SHP77 (cell line): ENCODE measurements at places on chromosomes 6 and 20.
A peak's percentile ranks its signal among the peaks of the same experiment; 100 is the strongest.

- no peak for DNase-seq
These were observed 114.5 kb upstream of the SLC22A16 start for GRCh38 chr6:110590821-110591351.

GRCh38 chr20:25057234-25058050 is 497 bp downstream of the ACSS1 start:
- peak; percentile 53 for DNase-seq

DNA sequence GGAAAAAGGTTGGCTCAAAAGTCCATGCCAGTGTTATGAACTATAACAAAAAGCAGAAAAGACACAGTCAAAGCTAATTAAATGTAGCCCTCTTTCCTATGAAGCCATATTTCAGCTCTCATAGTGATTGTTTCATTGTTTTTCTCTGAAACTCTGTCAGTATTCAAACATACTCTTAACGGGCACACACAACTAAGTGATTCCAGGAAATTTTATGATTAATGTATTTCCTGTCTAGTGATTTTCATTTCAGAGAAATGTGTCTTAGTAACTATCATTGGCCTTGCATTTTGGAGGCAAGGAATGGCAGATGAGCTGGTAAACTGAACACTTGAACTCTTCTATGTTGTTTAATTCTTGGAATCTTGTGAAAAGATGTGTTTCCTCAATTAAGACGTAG is 68.0 kb downstream of the CLVS2 start:
- DNase-seq = no peak

GRCh38 chr6:150175586-150176151 is 32.8 kb downstream of the PPP1R14C start:
- DNase-seq = no peak

DNA sequence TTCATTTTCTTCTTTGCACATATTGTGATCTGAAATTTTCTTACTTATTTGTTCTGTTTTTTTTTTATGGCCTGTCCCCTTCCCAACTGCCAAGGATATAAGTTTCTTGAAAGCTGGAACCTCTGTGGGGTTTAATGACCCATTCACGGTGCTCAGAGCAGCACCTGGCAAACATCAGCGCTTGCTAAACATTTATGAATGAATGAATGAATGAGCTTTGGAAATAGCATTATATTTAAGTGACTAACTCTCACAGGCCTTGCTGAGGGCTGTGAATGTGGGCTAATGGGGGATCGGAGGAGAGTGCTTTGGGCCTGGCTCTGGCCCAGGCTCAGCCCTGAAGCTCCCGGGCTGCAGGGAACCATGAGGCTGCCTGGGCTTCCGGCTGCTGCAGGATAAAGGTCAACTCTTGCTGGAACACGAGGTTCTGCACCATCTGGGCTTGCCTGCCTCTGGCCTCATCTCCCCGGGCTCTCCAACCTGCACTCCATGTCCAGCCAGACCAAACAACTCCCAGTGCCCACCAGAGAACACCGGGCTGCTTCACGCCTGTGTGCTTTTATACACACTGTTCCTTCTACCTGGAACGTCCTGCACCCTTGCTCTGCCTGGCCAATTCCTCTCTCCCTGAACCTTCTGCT is 14.6 kb upstream of the ARMC12 start:
- DNase-seq = no peak

DNA sequence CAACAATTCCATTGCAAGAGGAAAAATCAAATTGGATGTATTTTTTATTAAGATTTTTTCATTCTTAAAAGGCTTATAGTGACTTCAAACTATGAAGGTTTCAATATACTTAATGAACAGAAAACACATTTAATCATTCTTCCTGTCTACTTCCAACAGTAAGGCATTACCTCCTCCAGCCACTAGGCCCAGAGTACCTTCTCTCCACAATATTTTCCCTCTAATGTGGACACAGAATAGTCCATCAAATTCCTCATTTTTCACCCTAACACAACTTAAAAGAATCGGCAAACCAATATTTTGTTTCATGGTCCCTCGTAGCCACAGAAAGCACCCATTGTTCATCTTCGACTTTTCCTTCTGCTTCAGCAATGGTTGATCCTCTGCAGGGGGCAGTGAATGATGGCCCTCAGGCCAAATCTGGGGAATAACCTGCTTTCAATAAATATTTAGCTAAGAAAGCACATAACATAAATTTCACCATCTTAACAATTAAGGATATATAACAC is 335.4 kb upstream of the ID4 start:
- DNase-seq = no peak

DNA sequence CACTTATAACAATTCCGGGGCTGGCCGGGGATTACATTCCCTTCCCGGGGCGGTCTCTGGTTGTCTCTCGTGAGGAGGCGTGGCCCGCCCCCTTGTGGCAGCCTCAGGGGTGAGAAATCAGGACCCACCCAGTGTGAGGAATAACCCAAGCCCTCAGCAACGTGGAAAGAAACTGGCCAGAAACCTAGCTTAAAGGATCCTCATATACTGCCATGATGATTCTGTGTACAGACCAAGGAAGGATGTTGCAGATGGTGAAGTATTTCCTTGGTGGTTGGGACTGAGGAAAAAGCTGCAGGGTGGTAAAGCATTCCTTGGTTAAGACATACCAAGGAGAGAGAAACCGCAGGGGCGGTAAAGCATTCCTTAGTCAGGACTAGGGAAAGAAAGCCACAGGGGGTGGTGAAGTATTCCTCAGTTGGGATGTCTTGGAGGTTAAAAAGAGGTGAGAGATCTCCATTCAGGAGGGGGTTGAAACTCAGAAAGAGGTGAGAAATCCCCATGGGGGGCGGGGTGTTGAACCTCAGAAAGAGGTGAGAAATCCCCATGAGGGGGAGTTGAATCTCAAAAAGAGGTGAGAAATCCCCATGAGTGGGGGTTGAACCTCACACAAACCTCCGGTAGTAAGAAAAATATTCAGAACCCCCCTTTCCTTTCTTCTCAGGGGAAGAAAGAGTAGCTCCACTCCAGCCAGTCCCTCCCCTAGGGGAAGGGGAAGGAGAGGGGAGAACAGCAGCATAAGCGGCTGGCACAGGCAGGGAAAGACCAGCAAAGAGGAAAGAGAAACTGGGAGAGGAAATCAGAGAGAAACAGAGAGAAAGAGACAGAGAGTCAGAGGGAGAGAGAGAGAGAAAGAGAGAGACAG is 238.1 kb downstream of the RNGTT start:
- peak; percentile 17 for DNase-seq

- no peak for DNase-seq
These were observed 3.0 kb downstream of the FNDC11 start for GRCh38 chr20:63556873-63557478.

DNA sequence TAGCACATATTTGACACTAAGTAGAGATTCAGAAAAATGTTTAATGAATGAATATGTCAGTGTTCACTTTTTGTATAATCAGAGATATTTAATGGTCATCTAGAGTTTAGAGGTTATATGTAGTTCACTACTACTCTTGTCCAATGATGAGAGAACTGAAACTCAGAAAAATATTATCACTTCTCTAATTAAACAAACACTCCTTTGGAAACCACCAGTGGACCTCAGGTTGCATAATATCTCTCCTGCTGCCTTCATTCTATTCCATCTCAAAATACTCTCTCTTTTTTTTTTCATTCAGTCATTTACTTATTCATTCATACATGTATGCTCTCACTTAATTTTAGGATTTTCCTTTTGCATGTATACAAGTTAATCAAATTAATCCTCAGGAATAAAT is 423.1 kb upstream of the RNF217 start:
- no peak for DNase-seq

DNA sequence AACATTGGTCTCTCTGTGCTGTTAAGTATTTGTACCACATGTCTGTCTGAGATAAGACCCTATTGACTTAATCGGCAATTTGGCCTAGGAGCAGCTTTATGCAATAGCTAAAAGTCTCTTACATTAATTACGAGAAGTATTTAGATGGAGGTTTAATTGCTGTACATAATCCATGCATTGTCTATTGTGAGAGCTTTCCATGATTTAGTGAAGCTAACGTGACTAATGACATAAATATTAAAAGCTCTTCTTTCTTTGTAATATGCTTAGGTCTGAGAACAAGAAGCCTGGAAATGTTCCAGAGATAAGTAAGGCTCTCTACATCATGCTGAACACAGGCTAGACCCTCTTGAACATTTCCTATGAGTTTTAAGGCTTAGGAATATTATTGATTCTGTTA is 32.7 kb upstream of the FAM83B start:
- no peak for DNase-seq

- DNase-seq = no peak
These were observed 1247.9 kb upstream of the MAP3K7 start for GRCh38 chr6:91834813-91835212.

DNA sequence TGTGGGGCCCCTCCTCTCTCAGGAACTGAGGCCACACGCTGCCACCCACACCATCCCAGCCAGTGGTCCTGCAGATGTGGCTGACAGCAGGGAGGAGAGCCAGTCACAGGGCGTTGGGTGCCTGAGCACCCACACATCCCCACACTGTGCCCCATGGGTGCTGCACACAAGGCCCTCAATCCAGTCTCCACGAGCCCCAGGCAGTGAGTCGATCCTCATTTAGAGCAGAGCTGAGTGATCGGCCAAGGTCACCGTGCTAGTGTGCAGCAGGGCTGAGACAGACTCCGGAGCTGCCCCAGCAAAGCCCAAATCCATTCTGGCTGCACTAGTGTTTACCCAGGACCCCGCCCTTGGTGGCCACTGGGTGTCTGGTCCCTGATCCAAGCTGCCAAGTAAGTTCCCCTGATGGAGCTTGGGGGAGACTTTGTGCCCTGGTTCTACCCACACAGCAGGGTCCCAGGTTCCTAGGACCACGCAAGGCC is 9.0 kb downstream of the C20orf203 start:
- no peak for DNase-seq

GRCh38 chr20:25018841-25019240 is 26.3 kb upstream of the APMAP start:
- DNase-seq = no peak

DNA sequence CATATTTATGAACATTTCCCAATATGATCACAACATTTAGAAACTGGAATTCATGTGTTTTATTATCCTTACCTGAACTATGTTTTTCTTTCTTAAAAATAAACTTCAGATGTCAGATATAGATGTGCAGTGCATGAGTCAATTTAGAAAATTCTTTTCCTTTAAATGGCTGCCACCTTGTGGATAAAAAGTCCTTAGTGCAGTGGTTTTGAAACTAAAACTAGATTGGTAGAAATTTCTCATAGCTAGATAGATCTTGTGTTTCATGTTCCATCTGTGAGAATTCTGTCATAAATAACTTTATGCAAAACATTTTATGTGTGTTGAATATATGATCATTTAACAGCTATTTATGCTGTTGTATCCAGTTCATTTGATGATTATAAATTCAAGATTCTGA is 134.9 kb downstream of the KLHL32 start:
- no peak for DNase-seq

DNA sequence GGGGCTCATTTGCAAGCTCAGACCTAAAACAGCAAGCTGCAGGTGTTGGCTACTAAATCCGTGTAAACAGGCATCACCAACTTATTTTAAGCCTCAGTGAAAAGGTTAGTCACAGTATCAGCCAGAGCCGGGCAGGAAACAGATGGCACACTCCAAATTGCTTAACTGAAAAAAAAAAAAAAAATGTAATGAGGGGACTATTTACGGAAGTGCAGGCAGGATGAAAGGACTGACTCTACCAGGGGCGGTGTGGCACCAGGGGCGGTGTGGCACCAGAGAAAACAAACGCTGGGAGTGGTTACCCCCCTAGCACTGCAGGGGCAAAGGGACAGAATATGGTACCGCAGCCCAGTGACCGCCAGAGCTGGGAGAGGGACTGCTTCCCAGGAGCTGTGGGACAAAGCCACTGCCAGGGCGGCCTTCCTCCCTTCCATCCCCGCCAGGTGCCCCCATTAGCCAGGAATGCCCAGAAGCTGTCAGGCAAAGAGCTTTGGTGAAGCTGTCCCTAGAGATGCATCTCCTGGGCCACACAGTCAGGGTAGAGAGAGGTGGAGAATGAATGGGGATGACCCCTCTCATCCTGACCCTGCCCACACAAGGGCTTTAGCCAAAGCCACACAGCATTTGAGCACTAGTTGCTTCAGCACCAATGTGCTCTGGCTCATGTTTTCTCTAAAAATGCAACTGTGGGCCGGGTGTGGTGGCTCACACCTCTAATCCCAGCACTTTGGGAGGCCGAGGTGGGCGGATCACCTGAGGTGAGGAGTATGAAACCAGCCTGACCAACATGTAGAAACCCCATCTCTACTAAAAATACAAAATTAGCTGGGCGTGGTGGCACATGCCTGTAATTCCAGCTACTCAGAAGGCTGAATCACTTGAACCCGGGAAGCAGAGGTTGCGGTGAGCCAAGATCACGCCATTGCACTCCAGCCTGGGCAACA is 39.6 kb upstream of the GFOD1 start:
- peak; percentile 73 for DNase-seq

DNA sequence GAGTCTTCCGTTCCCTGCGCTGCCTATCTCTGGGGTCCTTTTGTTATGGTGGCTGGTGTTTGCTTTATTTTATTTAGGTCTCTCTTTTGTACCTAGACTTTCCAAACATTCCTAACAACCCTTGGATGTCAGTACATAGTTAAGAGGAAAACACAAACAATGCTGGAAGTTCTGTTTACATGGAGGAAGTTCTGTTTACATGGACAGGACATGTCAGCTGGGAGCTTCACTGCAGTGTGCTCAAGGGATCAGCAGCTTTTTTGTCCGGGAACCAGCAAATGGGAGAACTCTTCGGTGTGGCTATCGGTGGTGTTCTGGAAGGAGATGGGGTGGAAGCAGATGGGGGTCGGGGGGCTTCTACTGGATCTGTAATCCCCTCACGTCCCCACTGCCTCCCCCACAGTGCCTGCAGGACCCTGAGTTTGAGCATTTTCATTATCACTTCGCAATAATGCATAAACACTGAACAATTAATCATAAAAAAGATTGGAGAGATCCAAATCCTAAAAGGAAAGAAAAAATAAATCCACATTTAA is 2.7 kb downstream of the SERPINB6 start:
- no peak for DNase-seq

GRCh38 chr6:91667596-91667995 is 1080.7 kb upstream of the MAP3K7 start:
- no peak for DNase-seq

DNA sequence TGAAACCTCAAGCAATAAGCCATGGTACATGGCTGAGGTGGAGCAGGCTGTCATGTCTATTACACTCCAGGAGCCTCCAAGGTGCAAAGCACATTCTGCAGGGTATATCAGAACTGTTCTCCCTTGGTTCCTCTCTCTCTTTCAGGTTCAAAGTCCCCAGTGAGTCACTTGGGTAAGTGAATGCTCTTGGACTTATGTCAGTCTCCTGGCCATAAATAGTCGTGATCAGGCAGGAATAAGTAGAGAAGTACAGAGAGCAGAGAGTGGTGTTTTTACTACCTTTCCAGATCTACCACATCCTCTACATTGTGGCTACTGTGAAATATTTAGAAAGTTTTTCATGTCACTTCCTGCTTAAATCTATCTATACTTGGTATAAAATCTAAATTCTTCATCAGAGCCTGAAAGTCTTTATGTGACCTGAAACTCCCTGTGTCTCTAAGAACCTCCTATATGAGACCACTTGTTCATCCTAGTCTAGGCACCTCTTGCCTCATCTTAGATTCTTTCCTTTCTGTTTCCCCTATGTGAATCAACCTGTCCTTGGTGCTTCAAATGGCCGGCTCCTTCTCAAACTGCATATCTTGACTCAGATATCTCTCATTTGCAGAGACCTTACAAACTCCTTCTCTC is 1077.6 kb upstream of the MAP3K7 start:
- no peak for DNase-seq

- peak; percentile 80 for DNase-seq
These were observed 31.7 kb upstream of the IL20RA start for GRCh38 chr6:137076277-137077068.
